CD4-positive, alpha-beta T cell treated with Interleukin-12 subunit alpha and Interleukin-12 subunit beta, for 1 hour (primary cell): ENCODE measurements at places on chromosomes 3 and 15.

DNA sequence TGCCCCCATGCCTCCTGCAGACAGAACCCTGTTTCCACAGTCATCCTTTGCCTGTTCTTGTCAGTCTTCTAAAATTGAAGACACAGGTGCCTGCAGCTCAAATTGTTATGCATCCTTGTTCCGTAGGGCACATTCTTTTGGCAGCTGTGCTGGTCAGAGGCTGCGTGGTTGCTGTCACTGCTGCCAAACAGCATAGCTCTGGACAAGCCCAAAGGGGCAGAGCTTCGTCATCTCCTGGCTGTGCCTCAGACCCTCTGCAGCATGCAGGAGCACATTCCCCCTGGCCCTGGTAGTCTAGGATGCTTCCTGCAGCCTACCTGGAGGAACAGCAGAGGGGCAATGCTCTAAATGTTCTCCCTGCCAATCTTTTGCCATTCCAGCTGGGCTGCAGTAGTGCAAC, 2.1 kb upstream of the FBXL22 start:
- no peak for DNase-seq

DNA sequence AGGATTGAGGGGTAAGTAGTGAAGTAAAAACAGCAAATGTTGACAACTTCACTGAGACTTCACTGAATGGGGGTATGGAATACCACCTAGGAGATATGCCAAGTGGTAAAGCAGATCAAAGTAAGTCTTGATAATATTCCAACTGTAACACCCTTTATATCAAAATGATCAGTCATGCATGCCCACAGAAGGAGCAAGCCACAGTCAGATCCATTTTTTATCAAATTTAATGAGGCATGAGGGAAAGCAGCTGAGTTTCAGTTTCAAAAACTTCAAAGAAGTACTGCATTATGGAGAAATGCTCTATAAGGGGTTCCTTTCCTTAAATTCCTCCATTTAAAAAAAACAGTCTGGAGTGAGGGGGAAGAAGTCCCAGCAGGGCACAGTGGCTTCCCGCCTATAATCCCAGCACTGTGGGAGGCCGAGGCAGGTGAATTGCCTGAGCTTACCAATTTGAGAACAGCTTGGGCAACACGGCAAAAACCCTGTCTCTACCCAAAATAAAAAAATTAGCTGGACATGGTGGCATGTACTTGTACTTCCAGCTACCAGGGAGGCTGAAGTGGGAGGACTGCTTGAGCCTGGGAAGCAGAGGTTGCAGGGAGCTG, 56.9 kb downstream of the TJP1 start:
- DNase-seq = no peak

GRCh38 chr3:142916605-142917004, 27.7 kb upstream of the PCOLCE2 start:
- no peak for DNase-seq

DNA sequence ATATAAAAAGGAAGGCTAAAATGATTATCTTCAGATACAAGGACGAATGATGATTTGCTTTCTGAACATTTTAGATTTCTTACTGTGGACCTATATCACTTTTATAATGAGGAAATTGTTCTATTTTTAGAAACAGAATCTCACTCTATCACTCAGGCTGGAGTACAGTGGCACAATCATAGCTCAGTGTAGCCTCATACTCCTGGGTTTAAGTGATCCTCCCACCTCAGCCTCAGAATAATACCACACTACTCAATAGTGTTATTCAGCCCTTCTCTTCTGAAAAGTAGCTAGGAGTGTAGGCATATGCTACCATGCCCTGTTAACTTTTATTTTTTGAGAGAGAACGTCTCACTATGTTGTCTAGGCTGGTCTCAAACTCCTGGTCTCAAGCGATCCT, 15.8 kb downstream of the DNAJC13 start:
- no peak for DNase-seq

GRCh38 chr3:45337839-45338470, 50.4 kb upstream of the LARS2 start:
- no peak for DNase-seq

DNA sequence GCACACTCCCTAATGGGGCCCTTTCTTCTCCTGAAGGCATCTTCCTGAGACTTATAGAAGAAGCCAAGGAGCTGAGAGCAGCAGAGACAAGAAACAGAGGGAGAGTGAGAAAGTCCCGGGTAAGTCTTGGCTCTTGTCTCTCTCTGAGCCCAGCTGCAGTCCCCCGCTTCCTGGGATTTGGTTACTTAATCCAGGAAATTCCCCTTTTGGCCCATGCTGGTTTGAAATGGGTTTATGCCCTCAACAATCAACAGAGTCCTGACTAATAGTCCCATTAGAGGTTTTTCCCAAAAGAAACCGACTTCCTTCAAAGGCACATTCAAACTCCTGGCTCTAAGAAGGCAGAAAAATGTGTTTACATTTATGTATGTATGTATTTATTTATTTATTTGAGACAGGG, 22.0 kb downstream of the TMEM158 start:
- no peak for DNase-seq

GRCh38 chr15:39820050-39820602, 37.5 kb upstream of the FSIP1 start:
- DNase-seq = no peak

- DNase-seq = no peak
Observed at GRCh38 chr15:98147415-98147814, 186.9 kb downstream of the ARRDC4 start.

DNA sequence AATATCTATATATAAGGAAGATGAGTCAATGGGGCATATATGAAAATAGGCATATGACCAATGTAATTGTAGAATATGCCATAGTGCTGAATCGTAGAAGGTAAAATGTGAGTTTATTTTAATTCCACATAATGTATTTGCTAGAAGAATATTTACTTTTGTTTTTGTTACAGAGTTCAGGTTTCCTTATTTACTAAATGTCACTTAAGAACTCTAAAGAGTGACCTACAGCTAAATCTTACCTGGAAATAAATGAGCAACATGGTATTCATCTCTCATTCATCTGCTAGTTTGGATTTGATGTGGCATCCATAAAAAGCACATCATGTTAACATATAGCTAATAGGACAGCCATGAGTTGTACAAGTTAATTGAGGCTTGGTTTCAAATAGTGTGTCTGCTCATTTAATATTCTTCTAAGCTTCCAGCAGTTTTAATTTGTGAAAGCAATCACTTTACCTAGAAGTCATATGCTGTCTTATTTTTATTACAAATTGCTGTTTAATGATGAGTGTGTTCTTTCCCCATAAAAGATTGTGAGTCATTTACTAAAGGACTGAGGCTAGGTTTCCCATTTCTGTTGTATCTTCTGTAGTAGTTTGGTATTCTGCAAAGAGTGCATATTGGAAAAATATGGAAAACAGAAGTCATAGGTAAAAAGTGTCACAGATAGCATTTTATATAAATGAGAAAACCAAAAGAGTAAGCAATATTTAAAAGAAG, 222.1 kb upstream of the POU1F1 start:
- no peak for DNase-seq

- DNase-seq = no peak
Observed at GRCh38 chr3:132265028-132265427, 52.2 kb upstream of the ACP3 start.

DNA sequence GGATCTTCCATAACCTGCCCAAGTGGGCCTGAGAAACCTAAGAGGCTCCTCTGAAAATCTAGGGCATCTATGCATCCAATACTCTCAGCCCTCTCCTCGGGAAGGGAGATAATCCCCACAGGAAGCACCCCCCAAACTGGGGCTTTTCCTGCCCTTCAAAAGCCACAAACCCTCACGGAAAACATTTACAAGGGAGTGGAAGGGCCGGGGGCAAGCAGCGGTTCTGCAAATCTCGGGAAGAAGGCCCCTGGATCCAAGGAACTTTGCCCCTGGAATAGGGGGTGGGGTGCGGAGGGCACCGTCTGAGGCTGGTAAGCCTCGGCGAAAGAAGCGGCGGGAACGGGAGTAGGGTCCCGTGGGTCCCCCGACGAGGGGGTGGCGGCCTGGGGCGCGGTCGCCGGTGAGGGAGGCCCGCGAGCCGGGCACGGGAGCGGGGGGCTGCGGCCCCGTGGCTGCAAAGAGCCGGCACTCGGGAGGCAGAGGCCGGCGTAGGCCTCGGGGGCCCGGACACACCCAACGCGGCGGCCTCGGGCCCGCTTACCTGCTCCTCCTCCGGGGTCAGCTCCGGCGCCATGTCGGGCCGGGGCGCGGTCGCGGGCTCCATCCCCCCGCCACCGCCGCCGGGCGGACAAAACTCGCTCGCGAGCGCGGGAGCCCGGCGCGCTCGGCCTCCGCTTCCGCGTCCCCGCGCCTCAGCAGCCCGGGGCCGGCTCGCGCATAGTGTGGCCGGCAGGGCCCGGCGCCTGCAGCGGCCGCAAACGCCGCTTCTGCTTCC, 755 bp downstream of the PTPN9 start:
- peak; percentile 27 for DNase-seq

DNA sequence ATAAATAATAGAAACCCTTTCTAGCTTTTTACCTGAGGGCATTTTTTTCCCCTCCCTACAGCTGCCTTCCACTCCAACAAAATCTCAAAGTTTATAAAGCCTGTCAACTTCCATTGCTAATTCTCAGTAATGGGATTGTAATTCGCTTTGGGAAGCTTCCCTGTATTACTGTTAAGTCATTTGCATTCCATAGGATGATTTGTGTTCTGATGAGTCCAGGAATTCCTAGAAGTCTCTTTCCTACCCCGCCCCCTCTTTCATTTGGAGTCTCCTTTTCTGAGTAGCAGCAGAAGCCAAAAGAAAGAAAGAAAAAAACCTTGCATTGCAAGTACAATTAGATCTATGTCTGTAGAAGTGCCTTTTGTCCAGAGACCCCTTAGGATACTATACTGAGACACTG, 1033.3 kb downstream of the IGSF11 start:
- no peak for DNase-seq

GRCh38 chr3:30648670-30649357, 42.4 kb downstream of the TGFBR2 start:
- DNase-seq = no peak

GRCh38 chr3:184325715-184326369, 11.4 kb downstream of the EIF4G1 start:
- no peak for DNase-seq
